ENCODE measurements at places on chromosomes 5 and 9. TPM values are rescaled to one million over a fixed set of nuclear protein-coding genes. Genes with fewer than 3 reads are reported as not detected.

CSNK1G3 gene
- total RNA-seq: 43.1 TPM

RNF224 gene
- total RNA-seq: 0.17 TPM

TENT4A gene
- total RNA-seq: 51.7 TPM

GFRA3 gene
- total RNA-seq: 0.83 TPM

FSTL4 gene
- total RNA-seq: 0.86 TPM

FGF18 gene
- total RNA-seq: 1.3 TPM

CDKN2B gene
- total RNA-seq: not detected

OBP2A gene
- not detected for total RNA-seq

FBLL1 gene
- total RNA-seq: 1.0 TPM

DAB2IP gene
- total RNA-seq: 44.5 TPM

CDC20B gene
- not detected for total RNA-seq

OTULINL gene
- 0.59 TPM for total RNA-seq

DNA sequence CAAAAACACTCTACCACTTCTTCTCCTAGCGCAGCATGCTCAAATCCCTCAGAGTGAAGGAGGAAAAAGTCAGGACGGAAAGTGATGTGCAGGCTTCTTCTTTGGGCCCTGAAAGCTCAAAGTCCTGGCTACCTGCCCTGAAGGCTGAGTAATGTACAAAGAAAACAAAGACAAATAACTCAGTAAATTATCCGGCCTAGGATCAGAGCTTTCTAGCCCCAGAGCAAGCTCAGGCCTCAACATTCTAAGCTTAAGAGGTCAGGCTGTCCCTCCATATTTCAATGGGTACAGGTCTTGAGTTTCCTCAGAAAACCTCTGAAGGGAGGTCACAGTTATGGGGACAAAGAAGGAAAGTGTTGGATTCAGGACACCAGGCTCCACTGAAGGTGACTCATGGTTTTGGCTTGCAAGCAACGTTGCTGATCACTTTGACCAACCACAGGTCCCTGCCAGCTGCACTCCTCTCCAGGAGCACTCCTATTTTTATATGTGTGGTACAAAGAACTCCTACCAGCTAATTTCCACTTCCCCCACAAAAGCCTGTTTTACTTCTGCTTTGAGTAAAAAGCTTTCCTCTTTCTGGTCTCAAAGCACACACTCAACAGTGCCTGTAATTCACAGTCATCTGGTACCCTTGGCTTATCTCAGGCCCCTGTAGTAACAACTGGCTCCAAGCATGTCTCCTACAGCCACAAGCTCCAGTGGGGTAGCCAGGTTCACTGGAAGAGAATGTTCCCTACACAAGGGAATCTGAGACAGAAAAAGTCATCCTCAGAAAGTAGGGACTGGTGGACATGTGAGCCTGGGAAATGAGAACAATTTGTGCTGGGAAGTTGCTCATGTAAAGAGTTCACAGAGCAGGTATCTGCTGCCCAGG is 115.7 kb downstream of the UGCG start:
- DNase-seq: peak; percentile 53

DNA sequence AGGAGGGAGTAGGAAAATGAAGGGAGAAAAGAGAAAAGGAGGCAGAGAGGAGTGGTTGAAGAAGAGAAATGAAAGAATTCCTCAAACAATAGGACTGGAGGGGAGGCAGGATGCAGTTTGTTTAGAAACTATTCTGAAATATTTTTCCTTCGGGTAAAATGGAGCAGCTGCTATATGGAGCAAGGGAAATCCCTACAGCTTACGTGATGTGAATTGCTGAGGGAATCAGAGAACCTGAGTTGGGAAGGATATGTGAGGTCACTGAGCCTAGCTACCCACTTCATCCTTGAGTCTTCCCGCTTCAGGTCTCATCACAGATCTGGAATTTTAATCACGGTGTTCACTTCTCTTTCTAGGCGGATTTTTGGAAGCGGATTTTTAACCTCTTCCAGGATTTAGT is 204.3 kb downstream of the ERCC6L2 start:
- no peak for DNase-seq

GRCh38 chr5:152113401-152113800 is 188.8 kb upstream of the GLRA1 start:
- DNase-seq: no peak

DNA sequence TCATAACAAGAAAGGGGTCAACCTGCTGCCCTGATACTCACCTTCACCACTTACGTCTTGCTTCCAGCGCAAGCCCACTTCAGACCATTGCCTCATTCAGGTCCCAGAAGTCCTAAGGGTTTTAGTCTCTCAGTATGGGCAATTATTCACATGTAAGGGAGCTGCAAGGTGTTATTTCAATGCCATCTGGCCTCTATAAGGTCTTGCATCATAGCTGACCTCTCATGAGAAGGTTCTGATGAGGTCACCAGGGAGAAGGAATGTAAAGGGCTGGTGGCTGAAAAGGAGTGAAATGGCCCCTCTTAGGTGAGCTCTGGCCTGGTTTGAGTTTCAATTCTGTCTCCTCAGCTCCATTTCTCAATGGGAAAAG is 1.5 kb upstream of the MARCHF3 start:
- DNase-seq: no peak

DNA sequence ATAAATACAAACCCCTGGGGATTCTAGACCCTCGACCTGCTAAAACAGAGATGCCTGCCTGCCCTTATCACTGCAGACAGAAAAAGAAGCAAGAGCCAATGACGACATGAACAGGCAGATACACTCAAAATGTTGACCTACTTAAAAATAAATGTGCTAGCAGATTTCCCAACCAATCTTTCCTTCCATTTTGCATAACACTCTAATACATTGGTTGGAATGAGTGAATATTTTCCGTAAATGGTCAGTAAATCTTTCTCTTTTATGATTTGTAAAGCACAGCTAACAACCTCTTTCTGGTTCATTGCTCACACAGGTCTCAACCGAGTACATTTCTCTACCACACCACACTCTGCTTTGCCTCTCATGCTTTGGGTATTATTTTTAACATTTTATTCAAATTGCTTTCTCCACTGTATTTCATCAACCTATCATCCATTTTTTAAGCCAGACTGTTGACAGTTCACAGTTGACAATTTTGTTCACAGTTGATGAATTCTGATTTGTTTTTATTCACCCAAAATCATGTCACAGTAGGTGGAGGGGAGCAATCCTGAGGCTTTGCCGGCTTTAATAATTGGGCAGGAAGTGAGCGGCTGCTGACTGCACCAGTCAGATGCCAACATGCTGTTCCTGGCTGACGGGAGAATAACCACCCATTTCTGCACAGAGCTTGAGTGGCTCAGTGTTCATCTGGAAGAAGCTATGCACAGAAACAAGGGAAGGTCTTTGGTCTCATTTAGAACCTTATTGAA is 426.6 kb downstream of the SPOCK1 start:
- peak; percentile 18 for DNase-seq

GRCh38 chr5:163565931-163566608 is 60.7 kb downstream of the MAT2B start:
- no peak for DNase-seq

- peak; percentile 37 for DNase-seq
These were observed 53.5 kb upstream of the ABL1 start for GRCh38 chr9:130781569-130781968.

- peak; percentile 63 for DNase-seq
These were observed 133.4 kb upstream of the OTULINL start for GRCh38 chr5:14447958-14448911.

- DNase-seq: no peak
These were observed 153.5 kb downstream of the PRKACG start for GRCh38 chr9:68860419-68860818.

GRCh38 chr5:54754420-54754819 is 231.0 kb downstream of the ESM1 start:
- no peak for DNase-seq

DNA sequence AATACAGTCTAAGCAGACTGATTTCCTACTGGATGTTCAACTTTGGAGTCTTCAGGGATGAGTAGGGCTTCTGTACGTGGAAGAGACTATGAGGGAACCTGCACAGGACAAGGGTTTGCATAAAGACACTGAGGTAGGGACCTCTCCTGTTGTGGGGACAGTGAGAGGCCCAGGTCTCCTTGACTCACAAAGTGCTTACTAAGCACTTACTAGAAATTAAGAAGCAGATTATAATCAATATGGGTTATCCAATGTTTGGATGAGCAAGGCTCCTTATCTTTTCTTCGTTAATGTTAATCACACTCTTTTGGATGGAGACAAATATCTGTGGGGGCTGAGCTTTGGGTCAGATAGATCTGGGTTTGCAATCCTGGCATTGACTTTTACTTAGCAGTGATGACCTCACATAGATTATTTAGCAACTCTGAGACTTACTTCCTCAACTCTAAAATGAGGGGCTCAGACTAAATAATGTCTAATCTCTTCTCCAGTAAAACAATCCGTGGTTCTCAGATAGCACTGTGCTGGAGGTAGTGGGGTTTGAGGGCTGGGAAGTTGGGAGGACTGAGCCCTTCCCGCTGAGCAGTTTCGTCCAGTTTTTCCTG is 45.9 kb downstream of the PDCD1LG2 start:
- DNase-seq: no peak

GRCh38 chr5:168661593-168662485 is 82.7 kb upstream of the PANK3 start:
- no peak for DNase-seq

DNA sequence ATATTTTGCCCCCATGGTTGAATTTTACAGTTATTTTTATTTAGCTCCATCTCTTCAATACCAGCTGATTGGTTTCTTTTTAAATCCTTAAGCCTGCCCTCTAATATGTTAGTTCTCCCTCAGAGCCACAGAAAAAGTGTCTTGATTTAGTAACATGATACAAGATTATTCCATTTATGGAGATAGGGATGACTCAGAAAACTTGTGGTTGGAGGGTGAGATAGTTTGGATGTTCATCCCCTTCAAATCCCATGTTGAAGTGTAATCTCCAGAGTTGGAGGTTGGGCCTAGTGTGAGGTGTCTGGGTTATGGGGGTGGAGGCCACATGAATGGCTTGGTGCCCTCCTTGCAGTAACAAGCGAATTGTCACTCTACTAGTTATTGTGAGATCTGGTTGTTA is 115.7 kb downstream of the FBXO38 start:
- no peak for DNase-seq

DNA sequence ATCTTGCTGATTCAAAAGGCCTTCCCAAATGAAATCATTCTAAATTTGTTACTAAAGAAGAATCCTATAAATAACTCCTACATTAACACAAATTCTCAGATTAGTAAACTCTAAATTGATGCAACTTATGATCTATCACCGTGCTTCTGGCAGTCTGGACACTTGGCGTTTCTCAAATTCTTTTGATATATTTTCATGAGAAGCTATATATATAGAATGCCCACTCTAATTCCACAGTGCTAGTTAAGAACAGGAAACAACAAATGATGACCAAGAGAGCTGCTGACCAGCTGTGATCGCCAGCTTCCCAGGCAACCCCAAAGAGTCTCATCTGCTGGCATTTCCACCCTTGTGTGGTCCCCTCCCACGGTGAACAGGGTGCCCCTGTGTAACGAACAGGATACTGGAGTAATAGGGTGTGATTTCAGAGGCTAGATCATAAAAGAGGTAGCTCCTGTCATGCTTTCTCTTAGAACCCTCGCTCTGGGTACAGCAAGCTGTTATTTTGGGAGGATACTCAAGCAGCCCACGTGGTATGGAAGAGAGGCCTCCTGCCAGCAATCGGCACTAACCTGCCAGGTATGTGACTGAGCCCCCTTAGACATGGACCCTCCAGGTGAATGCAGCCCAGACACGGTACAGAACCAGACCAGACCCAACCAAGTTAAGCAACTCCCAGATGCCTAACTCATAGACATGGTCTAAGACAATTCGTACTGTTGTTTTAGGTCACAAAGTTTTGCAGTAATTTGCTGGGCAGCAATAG is 64.7 kb downstream of the CDC14B start:
- no peak for DNase-seq

Measured in A673 (cell line).